ENCODE measurements at places on chromosomes 12 and 14.

GRCh38 chr14:29240066-29240465, 473.5 kb downstream of the FOXG1 start:
- DNase-seq, result no peak

DNA sequence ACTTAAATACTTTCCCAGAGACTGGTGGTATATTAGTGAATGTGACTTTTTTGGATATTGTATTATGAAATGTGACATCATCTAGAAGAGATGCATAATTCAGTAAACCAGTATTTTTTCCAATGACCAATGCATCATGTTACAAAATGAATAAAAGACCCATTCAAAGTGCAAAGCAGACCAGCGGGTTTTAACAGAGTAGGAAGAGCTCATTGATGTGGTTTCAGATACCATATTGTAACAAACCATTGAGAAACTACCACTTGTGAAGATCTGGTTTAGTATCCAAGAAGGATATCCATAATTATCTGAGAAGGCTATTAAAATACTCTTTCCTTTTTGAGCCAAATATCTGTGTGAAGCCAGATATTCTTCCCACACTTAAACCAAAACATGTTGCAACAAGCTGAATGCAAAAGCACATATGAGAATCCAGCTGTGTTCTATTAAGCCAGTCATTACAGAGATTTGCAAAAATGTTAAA, 47.7 kb downstream of the MVK start:
- no peak for DNase-seq

- peak; percentile 59 for DNase-seq
Observed at GRCh38 chr14:20682435-20683124, 1.8 kb upstream of the RNASE4 start.

DNA sequence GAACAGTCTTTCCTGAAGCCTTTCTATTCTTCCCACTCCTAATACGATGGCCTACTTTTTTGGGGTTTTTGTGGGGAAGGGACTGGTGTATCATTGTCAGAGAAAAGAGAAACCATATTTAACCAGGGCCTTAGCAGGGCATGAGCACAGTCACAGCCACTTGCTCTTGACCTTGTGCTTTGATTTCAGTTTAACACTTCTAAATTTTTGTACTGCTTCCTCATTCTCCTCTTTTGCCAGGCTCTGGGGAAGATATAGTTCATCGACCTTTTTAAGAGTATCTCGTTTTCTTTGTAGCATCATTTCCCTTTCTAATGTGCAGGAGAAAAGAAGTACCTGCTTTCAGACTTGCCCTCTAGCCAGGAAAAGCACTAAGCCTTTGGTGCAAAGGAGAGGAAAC, 2.2 kb downstream of the ZBTB1 start:
- no peak for DNase-seq

- no peak for DNase-seq
Observed at GRCh38 chr14:76486251-76486743, 110.4 kb downstream of the ESRRB start.

GRCh38 chr12:97940629-97941028, 478.0 kb downstream of the RMST start:
- DNase-seq, result no peak

GRCh38 chr14:31687726-31688125, 126.5 kb downstream of the NUBPL start:
- DNase-seq, result no peak

- no peak for DNase-seq
Observed at GRCh38 chr14:63267171-63267570, 51.6 kb downstream of the GPHB5 start.

- no peak for DNase-seq
Observed at GRCh38 chr12:123807670-123808069, 45.6 kb downstream of the DNAH10 start.

- DNase-seq, result no peak
Observed at GRCh38 chr14:59333668-59334067, 131.5 kb downstream of the GPR135 start.

DNA sequence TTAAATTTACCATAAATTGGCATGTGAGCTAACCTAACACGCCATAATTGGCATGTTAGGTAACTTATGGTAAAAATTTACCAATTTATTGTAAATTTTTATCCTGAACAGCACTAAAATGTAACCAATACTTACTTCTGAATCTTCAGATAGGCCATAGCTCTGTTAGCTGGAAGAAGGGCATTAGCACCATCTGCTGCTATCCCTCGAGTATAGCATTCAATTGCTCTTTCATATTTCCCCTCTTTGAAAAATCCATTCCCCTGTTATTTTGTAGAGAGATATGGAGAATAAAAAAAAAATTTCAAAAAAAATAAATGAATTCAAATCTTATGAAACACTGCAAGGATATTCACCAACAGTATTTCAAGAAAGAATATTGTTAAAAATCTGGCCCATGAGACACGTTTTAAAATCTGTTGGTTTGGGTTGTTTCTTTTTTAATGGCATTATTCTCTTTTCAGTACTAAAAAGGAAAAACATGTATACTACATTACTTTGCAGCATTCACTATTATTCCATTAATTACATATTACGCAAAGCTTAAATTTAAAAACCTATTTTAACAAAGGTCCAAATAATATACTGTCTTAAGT, 19.1 kb downstream of the RPAP3 start:
- DNase-seq, result no peak

GRCh38 chr14:102571043-102571442, 21.4 kb upstream of the RCOR1 start:
- no peak for DNase-seq

- DNase-seq, result no peak
Observed at GRCh38 chr12:105198961-105199360, 37.0 kb downstream of the APPL2 start.

GRCh38 chr14:51533160-51533559, 118.5 kb upstream of the FRMD6 start:
- DNase-seq, result no peak

Data from stimulated activated CD8-positive, alpha-beta memory T cell treated with anti-CD3 and anti-CD28 coated beads, Interleukin-2, amount 100 ng/mL, for 1 hour (primary cell).